Activated CD4-positive, alpha-beta T cell treated with anti-CD3 and anti-CD28 coated beads for 36 hours (primary cell): ENCODE measurements at places on chromosomes 7 and 10.

- DNase-seq, result no peak
Observed at GRCh38 chr10:4281190-4281825, 496.3 kb upstream of the KLF6 start.

DNA sequence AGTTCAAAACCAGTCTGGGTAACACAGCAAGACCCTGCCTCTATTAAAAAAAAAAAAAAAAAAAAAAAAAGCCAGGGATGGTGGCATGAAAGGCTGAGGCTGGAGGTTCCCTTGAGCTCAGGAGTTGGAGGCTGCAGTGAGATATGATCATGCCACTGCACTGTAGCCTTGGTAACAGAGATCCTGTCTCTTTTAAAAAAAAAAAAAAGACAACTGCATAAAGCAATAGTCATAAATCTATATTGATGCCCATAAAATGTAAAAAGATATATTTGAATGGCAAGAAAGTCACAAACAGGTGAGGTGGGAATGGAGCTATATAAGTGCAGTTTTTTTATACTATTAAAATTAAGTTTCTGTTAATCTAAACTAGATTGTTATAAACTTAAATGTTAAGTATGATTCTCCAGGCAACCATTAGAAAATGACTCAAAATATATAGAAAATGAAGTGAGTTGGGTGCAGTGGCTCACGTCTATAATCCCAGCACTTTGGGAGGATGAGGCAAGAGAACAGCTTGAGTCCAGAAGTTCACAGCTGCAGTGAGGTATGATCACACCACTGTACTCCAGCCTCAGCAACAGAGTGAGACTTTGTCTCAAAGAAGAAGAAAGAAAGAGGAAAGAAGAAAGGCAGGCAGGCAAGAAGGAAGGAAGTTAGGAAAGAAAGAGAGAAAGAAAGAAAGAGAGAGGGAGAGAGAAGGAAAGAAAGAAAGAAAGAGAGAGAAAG, 13.4 kb upstream of the HNRNPH3 start:
- DNase-seq, result no peak

DNA sequence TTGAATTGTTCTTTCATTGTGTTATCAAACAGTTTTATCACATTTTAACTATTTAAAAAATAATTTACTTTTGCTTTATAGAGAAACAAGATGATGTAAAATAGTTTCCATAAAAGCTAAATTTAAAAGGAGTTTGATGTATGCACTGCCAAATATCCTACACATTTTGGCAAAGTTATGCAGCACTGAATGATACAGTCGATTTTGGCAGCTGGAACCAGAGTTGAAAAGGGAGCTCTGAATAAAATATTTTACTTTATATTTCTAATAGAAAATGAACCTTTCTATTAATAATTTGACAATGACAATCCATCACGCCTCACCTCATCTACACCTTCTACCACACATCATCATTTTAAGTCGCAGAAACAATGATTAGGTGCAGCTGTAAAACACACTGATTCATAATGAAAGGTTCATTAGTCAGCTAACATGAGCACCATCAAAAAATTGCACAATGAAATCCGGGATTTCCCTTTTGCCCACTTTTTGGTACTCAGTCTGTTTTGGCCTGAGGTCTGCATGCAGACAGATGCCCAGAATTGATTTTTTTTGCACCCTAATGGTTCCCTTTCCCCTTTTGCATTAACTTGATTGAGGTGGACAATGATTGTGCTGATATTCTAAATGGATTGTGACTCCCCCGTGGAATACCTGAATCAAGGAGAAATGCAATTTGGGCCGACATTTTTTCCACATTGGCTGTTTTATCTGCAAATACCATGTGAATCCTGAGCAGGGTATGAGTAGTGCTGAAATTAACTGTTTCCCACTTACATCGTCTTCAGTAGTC, 105.8 kb downstream of the THSD7A start:
- no peak for DNase-seq

DNA sequence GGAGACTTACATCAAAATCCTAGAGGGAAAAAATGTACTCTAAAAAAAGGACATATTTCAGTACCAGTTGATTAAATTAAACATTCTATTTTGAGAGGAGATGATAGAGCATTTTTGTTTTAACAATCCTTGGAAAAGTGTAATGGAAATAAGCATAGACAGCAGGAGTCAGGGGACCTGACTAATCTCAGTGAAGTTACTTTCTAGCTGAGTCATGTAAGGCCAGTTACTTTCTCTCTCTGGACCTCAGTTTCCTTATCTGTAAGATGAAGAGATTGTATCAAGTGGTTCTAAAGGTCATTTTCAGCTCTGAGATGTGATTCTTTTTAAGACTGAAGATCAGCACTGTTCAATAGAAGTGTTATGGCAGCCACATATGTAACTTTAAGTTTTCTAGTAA, 44.1 kb downstream of the VTI1A start:
- no peak for DNase-seq

DNA sequence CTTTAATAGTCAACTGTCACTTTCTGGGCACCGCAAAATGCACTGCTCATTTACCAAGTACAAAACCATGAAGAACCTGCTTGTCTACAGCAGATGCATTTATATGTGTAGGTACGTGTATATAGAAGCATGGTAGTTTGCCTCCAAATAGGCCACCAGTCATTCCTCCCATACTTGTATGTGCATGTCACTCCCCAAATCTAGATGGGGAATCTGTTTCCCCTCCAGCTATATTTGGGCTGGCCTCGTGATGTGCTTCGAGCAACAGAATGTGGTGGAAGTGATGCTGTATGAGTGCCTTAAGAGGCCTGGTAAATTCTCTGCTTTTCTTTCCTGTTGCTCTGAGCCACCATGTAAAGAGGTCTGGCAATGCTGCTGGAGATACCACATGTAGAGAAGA, 47.1 kb downstream of the PSMC2 start:
- no peak for DNase-seq

DNA sequence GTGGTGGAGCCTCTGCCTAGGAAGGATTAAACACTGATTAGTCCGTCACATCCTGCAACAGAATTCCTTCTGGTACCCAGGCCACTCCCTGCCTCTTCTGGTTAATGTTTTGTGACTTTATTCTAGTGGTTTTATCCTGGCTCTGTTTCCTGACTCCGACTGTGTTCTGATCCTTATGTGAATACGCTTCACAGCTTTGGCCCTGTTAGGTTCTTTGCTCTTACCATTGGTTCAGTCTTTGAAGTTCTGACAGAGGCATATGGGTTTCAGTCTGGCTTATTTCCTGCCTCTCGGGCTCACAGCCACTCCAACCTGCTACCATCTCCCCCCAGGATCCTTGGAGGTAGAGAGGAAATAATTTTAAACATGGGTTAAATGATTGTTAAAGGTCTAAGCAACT, 23.2 kb upstream of the FGL2 start:
- no peak for DNase-seq

DNA sequence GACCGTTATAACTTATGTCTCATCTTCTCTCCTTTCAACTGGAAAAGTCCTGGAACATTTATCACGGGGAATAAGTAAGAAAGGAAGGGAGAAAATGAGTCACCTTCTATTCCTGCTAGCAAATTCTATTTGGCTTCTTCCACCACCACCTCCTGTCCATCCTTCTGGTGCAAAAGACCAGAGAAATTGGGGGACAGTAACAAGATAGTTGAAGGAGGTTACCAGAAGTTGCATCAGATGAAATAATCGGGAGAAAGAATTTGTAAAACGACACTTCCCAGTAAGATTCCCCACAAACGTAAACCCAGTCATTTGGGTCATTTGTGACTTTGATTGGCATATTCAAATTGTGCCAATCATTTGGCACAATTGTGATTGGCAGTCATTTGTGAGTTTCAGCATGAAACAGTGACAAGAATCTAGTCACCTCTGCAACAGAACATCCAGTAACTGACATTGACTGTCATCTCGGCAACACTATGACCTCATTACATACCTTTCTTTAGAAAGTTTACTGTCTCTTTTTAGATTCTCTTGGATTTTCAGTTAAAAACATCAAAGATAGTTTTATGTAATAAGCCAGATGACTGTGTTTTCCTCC, 51.3 kb upstream of the PIK3CG start:
- DNase-seq, result no peak
